Epithelial cell of prostate (primary cell): ENCODE measurements at places on chromosomes 12 and 14.
A peak's percentile ranks its signal among the peaks of the same experiment; 100 is the strongest.

DNA sequence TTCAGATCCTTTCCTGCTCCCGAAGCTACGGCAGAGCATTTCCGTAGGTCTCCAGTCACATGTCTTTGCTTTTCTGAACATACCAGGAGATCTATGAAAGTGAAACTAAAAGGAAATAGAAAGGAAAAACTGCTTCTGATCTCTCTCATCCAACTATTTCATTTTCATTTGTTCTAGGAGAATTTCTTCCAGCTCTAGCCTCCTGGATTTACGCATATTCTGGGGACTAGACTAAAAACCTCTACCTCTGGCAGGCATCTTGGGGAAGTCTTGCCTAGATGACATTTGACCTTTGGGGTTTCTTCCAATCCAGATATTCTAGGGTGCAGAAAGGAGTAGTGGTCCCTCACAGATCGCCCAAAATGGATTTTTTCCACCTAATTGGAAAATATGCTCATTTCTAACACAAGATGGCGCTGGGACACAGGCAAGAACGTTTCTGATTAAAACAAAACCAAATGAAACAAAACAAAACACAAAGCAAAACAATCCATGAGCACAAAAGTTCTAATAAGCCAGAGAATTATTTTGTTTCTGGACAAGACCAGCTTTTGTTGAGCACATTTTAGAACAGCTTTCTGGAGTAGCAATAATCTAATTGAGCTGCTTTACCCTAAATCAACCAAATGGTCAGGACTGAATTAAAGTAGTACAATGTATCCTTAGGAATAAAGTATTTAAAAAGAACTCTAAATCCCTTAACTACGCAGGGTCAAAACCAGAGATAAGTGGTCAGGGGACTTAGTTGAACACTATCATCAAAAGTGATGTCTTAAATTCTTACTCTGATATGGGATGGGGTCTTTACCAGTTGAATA, 12.3 kb upstream of the PARP11 start:
- no peak for DNase-seq

DNA sequence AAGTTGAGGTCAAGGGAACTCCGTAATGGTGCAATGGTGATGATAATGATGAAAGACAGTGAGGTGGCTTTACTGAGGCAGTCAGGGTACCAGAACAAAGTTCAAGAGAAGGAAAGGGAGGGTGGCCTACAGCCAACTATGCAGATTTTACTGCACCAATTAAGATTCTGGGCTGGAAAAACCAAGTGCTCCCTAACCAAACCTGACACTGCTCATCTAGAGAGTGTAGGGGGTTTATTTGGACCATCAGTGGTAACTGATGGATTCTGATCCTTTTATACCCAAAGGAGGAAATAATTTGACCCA, 387 bp downstream of the LRRC9 start:
- DNase-seq: no peak

- DNase-seq: no peak
Observed at GRCh38 chr12:132243596-132244310, 85.6 kb downstream of the GALNT9 start.

- DNase-seq: no peak
Observed at GRCh38 chr14:64388533-64389285, 556 bp downstream of the MTHFD1 start.

GRCh38 chr14:103209054-103209453, 85.8 kb downstream of the TNFAIP2 start:
- DNase-seq: no peak

- DNase-seq: no peak
Observed at GRCh38 chr12:123107926-123108681, 42.8 kb downstream of the PITPNM2 start.

GRCh38 chr14:70378696-70379095, 19.2 kb upstream of the COX16 start:
- no peak for DNase-seq

- DNase-seq: peak; percentile 14
Observed at GRCh38 chr12:124422570-124423523, 128.0 kb downstream of the RFLNA start.

DNA sequence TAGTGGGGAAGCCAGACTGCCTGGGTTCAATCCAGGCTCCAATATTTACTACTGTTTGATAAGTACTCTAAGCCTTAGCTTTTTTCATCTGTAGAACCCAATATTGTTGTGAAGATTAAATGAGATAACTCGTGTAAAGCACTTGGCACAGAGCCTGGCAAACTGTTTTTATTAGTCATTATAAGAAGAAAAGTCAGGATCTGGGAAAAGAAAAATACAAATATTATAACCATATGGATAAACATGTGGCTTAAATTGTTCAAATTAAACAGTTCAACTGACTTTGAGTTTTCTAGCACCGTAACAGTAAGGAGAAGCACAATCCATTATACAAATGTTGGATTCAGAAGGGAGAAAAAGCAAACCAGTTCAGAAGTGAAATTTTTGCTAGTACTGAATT, 22.0 kb upstream of the CDK17 start:
- DNase-seq: no peak

- DNase-seq: peak; percentile 8
Observed at GRCh38 chr12:55188974-55189556, 31.8 kb upstream of the OR10A7 start.

- DNase-seq: no peak
Observed at GRCh38 chr12:91975891-91976290, 169.8 kb downstream of the BTG1 start.

DNA sequence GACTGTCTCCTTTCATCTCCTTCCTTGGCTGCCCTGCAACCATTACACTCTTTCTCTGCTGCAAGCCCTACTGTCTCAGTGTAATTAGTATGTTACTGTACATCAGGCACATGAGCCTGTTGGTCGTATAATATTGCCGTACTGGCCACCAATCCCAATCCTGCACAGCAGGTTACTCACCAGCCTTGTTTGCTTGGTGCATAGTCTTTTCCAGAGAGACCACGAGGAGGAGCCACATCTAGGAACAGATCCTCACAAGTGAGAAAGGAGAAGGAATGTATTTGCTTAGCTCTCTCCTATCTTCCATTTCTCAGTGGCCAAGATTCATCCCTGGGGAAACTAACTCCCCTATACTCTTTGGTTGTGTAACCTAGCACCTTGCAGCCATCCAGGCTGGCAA, 33.0 kb upstream of the BICDL1 start:
- DNase-seq: no peak

DNA sequence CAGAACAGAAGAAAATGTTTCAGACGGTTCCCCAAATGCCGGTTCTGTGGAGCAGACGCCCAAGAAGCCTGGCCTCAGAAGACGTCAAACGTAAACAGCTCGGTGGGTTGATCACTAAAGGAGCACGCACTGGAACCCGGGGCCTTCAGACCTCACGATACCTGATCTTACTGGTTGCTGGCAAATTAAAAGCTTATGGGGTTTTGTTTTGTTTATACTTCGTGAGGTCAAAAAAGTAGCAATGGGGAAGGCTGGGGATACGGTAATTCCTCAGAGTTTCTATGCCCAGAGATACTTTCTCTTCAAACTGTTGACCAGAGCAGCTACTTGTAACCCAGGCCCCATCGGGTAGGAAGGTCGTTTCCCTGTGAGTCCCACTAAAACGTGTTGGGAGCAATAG, 1.7 kb downstream of the CDKN1B start:
- no peak for DNase-seq

DNA sequence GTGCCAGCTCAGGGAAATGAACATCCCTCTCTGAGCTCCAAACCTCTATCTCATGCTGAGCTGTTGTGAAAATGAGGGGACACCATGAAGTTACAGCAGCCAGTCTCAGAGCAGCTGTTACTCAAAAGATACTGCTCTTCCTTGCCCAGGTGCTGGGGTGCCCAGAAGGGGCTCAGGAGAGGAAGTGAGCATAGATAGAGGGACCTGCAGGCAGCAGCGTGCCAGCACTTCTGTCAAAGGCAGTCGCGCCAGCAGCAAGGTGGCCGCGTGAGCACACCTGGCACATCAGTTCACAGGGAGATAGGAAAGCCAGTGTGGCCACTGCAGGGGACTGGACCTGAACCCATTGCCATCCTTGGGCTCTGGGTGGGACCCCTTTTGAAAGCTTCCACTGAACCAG, 27.8 kb downstream of the C14orf132 start:
- DNase-seq: no peak

DNA sequence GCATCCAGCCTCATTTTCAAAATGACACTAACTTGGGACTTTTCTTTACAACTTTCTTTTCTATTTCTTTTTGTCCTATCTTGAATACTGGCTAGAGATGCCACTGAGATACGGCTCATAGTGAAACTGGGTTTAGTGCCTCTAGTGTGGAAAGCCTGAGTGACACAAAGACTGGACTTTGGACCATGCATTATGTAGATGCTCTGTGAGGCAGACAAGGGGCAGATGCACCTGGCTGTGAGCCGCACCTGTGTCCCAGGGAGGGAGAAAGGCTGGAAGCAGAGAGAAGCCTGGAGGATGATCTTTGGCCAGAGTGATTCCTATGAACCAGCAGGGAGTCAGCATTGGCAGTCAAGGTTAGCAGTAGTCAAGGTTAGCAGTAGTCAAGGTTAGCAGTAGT, 852.3 kb upstream of the TMEM132C start:
- DNase-seq: no peak

DNA sequence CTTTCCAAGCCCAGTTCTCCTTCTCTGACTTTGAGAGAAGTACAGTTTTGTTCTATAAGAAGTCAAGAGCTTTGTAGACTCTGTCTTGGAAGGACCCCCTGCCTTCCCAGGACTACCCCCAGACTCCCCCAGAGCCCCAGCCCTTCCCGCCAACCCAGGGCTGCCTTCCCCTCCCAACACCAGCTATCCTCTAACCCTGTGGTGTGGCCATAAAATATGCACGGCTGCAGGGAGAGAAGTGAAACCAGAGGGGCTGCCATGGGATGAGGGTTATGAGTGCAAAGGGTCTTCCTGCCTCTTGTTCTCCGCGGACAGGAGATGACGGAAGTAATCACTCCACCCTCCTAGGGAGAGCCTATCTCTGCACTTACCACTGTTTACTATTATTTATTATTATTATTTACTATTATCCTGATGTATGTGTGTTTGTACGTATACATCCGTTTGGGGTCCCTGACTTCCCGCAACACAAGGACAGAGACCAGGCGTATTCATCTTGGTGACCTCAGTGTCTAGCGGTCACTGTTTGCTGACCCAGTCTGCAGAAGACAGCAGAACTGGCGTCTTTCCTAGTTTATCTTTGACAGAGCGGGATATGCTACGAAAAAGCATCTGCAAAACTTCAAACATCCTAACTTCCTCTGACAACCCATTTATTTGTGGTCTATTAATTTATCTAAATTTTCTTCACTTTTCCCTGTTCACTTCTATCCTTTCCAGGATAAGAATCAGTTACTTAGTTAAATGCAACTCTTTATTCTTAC, 3.5 kb upstream of the SCNN1A start:
- no peak for DNase-seq

- DNase-seq: no peak
Observed at GRCh38 chr12:45216983-45217485, 1.1 kb downstream of the ANO6 start.

GRCh38 chr12:74578486-74578885, 40.9 kb downstream of the ATXN7L3B start:
- DNase-seq: no peak

GRCh38 chr14:59918824-59919569, 947 bp upstream of the LRRC9 start:
- DNase-seq: no peak

DNA sequence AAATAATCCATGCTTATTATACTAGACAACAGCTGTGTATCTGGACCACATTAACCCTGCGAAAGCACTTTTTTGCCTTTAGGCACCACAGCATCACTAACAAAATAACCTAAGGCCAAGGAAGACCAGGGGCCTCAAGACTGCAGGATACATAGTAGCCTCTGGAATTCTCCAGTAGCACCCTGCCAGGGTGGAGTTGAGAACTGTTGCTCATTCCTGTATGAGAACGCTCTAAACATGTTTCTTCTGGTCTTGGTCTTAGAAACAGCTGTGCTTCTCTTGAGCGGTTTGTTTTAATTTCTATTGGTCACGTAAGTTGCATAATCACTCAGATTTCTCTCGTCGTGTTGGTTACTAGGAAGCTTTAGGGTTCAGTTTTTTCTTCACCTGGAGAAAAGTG, 7.9 kb downstream of the B4GALNT3 start:
- no peak for DNase-seq

- no peak for DNase-seq
Observed at GRCh38 chr14:85063747-85064146, 466.2 kb upstream of the FLRT2 start.
